ENCODE measurements at places on chromosomes 16 and 17. TPM values are rescaled to one million over a fixed set of nuclear protein-coding genes. Genes with fewer than 3 reads are reported as not detected.

GPR142 gene
- not detected for total RNA-seq

CCL4 gene
- total RNA-seq = not detected

FBXW10 gene
- not detected for total RNA-seq

SEZ6 gene
- not detected for total RNA-seq

OTOP2 gene
- total RNA-seq = not detected

GRCh38 chr17:61057257-61057656, 342.4 kb upstream of the TBX2 start:
- no peak for DNase-seq

Data from suprapubic skin (tissue), 4 donors.